ENCODE measurements at places on chromosomes 12 and 14.

- no peak for DNase-seq
Measured at GRCh38 chr12:24776861-24777260, 172.0 kb downstream of the BCAT1 start.

- peak; percentile 87 for DNase-seq
Measured at GRCh38 chr12:42482748-42483520, 106.6 kb downstream of the PRICKLE1 start.

GRCh38 chr14:34234258-34234657 lies 227.8 kb downstream of the SPTSSA start:
- no peak for DNase-seq

- DNase-seq: no peak
Measured at GRCh38 chr12:108629151-108629550, 4.5 kb downstream of the SELPLG start.

DNA sequence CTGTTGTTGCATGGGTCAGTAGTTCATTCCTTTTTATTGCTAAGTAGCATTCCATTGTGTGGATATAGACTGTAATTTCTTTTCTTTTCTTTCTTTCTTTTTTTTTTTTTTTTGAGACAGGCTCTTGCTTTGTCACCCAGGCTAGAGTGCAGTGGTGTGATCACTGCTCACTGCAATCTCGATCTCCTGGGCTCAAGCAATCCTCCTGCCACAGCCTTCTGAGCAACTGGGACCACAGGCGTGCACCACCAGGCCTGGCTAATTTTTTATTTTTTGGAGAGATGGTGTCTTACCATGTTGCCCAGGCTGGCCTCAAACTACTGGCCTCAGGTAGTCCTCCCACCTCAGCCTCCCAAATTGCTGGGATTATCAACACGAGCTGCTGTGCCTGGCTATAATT lies 5.2 kb downstream of the ATP6V0A2 start:
- no peak for DNase-seq

DNA sequence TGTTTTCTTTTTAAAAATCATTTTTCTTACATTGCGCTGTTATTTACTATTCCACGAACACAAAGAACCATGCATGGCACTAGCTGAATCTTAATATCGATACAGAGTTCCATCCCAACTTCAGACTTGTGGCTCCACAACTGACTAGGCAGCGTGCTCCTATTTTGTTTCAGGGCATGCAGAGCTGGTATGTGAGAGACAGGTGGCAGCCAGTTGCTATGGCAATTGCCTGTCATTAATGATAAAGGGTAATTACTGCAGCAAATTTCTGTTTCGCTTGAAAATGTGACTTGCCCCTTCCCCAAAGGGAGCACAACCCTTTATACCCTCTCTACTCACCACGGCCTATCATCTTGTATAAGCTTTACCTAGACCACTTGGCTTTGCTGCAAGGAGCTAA lies 113.1 kb upstream of the G2E3 start:
- DNase-seq: no peak

DNA sequence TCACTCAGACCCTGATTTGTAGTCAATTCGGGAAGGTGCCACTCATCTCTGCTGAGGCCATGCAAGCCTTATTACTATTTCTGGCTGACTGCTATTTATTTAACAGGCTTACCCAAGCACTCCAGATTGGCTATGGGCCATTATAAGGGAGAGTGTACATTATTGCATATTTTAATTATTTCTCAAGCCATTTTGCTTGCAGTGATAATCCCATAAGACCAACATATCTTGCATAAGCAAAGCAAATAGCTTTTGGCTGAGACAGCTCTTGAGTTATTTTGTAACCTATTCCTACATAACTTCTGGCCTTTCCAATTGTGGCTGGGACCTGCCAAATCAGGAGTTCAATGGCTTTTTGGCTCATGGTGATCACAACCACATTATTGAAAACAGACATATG lies 509.6 kb upstream of the USP15 start:
- DNase-seq: no peak

GRCh38 chr14:99350751-99351150 lies 78.8 kb upstream of the BCL11B start:
- no peak for DNase-seq

DNA sequence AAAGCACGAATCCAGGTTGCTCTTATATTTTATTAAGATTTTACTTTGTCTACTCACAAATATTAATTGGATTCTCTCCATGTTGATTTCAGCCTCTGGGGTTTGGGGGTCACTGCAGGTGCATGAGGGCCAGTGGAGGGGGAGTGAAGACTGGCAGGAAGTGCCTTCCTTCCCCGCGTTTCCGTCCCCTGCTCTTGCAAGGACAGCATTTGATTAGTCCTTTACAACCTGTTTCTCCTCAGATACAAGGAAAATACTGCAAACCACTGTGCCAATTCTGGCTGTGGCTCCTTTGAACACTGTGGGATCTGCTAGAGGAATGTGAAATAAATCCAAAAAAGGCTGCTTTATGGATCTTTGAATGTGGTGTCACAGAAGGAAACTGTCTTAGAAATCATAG lies 291.8 kb downstream of the ETNK1 start:
- no peak for DNase-seq

GRCh38 chr12:28177461-28177860 lies 12.8 kb upstream of the CCDC91 start:
- no peak for DNase-seq

- DNase-seq: no peak
Measured at GRCh38 chr12:119710965-119711551, 43.1 kb downstream of the PRKAB1 start.

DNA sequence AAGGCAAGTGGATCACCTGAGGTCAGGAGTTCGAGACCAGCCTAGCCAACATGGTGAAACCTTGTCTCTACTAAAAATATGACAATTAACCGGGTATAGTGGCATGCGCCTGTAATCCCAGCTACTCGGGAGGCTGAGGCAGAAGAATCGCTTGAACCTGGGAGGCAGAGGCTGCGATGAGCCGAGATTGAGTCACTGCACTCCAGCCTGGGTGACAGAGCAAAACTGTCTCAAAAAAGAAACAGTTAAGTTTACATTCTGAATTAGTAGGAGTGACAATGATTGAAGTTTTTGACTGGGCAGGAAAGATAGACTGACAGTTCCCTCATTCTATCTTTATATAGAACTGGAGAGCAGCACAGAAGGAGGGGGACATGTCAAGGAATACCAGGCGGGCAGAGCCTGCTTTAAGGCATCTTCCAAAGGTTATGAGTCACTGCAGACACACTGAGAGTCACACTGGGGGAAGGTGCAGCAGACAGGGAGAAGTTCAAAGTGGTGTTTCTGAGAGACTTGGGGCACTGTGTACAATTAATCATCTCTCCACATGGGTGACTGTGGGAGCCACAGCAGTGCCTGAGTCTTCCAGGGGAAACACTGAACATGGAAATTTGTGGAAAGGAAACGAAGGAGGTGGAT lies 42.8 kb upstream of the RNASE3 start:
- peak; percentile 18 for DNase-seq

- DNase-seq: no peak
Measured at GRCh38 chr12:63753743-63754142, 26.0 kb upstream of the RXYLT1 start.

DNA sequence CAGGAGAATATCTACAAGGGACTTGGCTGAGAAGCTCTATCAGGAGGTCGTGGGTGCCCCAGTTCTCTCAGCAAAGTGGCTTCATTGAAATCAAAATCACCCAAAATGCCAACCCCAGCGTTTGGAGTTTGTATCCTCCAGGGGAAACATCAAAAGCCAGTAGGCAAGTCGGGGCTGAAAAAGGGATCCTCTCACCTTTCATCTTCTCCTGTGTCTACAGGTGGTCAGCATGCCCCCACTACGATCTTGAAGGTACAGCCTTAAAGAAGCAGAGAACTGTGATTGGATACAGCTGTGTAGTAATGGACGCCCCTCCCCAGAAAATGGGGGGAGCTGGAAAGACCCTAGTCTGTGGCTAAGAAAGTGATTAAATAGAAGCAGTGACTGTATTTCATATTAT lies 22.2 kb downstream of the HRK start:
- no peak for DNase-seq

DNA sequence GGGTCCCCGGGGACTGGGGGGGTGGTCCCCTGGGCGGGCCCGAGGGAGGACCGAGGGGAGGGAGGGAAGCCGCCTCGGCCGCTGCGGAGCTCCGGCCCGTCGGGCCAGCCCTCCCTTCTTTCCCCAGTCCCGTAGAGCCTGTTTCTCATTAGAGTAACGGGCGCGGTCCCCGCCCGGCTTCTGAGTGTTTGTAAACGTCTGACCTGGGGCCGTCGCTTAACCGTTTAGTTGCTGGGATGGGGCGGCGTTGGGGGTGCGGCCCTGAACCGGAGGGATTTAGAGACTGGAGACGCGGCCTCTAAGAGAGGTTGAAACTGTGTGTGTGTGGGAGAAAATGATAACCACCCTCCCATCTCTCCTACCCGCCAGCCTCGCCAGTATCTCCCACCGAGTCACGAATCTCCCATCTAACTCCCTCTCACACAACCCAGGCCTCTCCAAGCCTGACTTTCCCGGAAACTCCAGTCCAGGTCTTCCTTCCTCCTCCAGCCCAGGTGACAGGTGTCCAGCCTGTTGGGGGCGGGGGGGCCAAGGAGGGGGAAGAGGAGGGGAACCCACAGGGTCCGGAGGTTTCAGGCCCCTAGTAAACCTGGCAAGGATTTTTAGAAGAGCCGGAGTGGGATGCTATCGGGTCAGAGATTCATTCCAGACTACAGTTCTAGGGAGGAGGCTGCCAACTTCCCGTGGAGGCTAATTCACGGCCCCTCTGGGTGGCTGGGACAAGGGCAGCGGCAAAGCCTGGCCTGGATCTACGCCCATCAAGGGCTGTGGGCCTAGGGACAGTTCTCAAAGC lies 1.1 kb upstream of the NFATC4 start:
- DNase-seq: peak; percentile 74

DNA sequence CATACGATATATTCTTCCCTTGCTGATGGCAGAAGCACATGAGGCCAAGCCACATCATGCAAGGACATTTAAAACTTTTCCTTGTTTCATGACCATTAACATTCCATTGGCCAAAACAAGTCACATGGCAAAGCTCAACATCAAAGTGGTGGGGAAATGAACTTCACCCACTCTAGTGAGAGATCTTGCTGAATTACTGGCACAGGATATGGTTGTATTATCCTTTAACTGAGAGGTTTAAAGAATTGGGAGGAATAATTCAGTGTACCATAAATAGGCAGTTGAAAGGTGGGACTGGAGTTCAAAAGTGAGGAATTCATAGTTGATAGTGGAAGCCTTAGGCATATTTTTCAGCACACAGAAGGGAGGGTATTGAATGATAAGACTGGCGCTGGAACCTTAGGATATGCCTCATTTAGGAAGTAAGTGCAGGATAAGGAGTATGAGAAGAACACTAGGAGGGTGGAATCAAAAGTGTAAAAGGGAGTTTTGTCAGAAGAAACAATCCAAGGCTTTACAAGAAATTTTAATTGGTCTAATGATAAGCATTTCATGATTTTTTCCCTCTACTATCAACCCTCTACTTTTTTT lies 398.8 kb downstream of the C12orf75 start:
- DNase-seq: no peak

- peak; percentile 36 for DNase-seq
Measured at GRCh38 chr12:101823891-101824290, 6.9 kb downstream of the GNPTAB start.

- DNase-seq: no peak
Measured at GRCh38 chr14:74841230-74842207, 34.4 kb downstream of the PROX2 start.

- no peak for DNase-seq
Measured at GRCh38 chr12:65364046-65364445, 85.6 kb downstream of the MSRB3 start.

DNA sequence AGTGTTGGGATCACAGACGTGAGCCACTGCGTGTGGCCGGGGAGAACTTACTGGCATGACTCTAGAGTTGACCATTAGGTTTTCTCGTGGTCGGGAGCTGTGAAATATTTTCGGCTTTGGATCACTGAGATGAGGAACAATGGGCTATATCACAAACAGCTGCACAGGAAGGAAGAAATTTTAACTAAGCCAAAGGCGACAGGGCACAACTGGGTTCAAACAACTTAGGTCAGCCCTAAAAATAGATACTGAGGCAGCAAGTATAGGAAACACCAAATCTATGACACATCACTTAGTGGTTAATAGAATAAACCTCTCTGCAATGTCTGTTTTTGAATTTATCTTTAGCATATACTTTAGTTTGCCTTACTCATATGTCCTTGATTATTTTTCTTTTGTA lies 162.9 kb downstream of the LRIG3 start:
- no peak for DNase-seq

DNA sequence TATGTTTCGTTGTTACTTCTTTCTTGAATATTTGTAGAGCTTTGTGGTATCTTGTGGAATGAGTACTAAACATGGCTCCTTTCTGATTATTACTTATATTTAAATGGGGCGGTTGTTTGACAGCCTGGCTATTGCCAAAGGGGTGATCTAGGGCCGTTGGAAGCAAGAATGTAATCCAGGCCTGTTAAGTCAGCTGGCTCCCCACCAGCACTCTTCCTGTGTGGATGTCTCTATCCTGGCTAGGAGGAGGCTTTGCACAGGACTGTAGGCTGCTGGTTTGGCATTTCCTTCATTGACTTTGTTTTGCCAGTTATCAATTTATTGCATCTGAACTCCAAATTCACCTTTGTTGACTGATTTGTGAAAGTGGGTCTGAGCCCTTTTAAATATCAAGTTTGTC lies 5.6 kb downstream of the FAM234B start:
- DNase-seq: no peak

DNA sequence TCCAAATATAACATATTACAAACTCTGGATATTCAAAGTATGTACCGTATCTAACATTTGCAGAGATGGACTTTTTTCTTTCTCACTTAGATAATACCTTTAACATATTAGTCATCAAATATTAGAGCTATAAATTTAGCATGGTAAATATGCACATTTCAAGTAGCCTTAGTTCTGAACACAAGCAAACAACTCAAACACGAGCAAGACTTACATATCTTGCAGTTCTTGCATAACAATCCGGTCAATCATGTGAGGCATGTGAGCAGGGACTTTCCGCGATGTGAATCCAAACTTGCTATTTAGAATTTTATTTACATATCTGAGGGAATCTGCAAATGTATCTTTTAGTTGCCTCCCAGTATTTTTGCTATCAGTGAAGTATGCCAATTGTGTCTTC lies 22.1 kb upstream of the SYCP3 start:
- DNase-seq: no peak

DNA sequence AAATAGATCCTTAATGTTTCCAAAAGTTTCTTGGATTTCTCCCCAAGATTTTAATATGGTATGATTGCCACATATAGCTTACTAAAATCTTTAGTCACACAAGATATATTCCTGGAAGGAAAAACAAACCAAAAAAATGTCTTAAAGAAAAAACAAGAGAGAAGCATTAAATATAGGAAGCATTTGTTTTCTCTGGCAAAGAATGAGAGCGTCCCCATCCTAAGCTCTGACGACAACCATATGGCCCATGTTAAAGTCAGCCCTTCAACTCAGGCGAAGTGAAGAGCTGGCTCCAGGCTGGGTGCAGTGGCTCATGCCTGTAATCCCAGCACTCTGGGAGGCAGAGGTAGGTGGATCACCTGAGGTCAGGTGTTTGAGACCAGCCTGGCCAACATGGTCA lies 35.6 kb downstream of the GCH1 start:
- no peak for DNase-seq

Data from 8988T (cell line).